NCI-H510A treated with DMSO at 0.1 percent for 48 hours (cell line): ENCODE measurements at places on chromosomes 6 and 20.

DNA sequence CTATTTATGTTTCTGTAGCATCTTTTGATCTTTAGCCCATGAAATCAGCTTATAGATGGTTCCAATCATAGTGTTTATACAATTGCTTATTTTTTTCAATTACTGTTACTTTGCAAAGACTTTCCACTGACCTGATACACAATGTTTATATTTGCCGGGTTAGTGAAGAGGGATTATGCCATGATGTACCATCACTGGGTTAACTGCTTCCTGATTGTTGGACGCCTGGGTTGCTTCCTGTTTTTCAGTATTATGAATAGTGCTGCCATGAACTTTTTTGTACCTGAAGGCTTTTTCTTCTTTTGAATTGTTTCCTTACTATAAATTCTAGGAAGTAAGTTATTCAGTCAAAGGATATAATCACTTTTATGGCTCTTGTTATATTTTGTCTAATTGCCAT is 6.9 kb downstream of the MANBAL start:
- no peak for DNase-seq

DNA sequence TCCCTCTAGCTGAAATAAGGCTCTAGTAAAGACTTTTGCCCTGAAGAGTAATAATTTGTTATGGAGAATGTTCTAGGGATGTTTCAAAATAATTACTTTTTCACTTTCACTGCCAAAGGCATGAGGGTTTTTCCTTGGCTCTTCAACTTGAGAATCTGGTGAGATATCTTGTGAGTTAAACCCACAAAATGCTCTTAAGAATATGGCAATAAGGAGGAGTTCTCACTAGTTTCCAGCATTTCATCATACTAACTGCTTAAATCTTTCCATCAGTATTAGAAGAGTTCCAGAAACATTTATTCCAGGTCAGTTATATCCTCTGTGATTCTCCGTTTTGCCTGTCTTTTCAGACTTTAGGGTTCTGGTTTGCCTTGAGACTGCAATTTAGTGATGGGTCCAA is 785.6 kb upstream of the GJE1 start:
- DNase-seq, result no peak

- no peak for DNase-seq
Observed at GRCh38 chr6:22736740-22737139, 167.4 kb downstream of the HDGFL1 start.

GRCh38 chr20:15682690-15683089 is 890.6 kb downstream of the KIF16B start:
- no peak for DNase-seq

DNA sequence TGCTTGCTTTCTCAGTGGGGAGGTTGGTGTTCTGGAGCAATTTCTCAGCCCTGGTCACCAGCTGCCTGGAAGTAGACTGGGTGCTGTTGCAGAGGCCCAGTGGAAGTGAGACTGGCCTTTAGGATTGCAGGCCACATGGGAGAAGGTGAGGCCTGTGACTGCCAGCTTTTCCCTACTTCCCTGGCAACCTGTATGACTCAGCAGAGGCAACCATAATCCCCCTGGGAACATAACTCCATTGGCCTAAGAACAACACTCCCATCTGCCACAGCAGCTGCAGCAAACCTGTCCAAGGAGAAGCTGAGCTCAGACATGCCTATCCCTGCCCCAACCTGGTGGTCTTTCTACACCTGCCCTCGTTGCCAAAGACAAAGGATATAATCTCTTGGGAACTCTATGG is 473.5 kb upstream of the SPTLC3 start:
- DNase-seq, result no peak

DNA sequence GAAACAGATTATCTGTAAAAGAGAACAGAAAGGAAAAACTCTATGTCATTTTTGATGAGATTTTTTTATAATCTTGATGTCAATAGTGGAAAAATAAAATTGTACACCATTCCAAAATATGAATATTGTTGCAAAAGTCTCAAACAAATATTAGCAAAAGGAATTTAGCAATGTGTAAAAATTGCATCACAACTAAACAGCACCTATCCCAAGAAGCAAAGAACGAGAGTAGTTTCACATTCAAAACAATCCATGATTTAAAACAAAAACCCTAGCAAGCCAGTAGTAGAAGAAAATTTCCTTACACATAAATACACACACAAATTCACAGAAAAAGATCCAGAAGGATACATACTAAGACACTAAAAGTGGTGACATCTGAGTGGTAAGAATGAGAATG is 38.4 kb downstream of the LCA5 start:
- DNase-seq, result no peak

GRCh38 chr6:85472744-85473143 is 22.9 kb downstream of the NT5E start:
- DNase-seq, result no peak

- DNase-seq, result no peak
Observed at GRCh38 chr6:138907167-138907566, 80.9 kb downstream of the REPS1 start.

DNA sequence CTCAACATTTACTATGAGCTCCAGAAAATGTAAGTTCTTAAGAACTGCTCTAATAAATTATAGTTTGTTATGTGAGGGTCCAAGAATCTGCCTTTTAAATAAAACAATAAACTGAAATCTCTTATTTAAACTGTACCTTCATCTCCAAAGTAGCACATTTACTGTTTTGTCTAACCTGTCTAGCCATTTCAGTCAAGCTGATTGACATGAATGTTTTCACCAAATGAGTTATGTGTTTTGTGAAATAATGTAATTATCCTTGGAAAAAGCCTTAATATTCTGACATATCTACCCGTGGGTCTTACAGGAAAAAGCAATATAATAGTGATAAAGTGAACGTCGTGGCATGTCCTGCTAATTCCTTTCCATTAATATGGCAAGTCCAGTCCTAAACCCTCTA is 57.8 kb downstream of the OPRM1 start:
- no peak for DNase-seq

GRCh38 chr6:2952557-2953095 is 18.7 kb downstream of the SERPINB6 start:
- no peak for DNase-seq

- no peak for DNase-seq
Observed at GRCh38 chr20:12166053-12166717, 248.5 kb downstream of the BTBD3 start.

GRCh38 chr20:15945289-15945688 is 628.0 kb downstream of the KIF16B start:
- DNase-seq, result no peak

- no peak for DNase-seq
Observed at GRCh38 chr6:141131616-141132015, 1001.1 kb upstream of the GJE1 start.

DNA sequence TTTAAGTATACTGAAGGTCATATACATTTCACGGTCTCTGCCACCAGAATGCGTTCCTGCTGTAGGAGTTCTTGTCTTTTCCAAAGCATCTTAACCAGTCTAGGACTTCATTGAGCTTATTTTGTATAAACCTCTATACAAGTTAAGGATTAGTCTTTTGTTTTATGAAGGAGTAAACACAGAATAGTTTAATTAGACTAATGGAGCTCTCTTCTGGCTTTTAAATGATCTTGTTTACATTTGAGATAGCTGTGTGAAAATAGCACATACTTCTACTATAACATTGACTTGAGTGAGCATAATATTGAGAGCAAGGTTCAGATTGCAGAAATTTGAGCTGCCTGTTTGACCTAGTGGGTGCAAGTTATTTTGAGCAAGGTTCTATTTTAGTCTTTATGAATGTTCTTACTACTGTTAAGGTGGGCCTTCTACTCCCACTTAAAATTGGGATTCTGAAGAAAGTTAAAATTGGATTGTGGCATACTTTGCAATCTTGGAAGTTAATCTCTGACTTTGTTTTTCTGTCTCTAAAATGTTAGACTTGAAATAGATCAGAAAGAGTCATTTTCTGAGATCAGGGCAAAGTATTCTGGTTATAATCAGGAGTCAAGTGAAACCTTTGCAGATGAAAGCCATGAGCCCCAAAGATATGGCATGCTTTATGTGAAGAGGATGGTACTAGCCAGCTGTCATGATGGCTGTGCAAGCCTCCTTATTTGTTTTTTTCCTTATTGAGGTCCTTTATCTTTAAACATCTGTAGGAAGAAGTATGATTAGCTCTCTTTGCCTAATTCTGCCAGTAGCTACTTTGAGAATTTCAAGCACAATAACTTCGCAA is 41.8 kb downstream of the RPRD1B start:
- no peak for DNase-seq

DNA sequence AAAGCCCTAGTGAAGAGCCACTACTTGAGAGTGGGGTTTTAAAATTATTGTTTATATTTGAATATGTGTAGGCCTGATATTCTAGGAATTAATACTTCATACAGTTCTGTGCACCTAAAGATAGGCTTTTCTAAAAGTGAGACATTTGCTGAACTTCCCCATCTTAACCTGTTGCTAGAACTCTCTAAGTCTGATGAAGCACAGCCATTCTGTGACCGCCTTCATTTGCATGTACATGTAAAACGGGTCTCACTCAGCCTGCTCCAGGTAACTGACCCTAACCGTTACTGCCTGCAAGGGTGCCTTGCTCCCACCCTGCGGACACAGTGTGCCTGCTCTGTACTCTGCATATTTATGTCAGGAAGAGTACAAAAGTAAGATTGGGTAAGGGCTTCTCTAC is 44.3 kb upstream of the IRF4 start:
- DNase-seq, result no peak

GRCh38 chr6:3287976-3288707 is 29.4 kb downstream of the PSMG4 start:
- DNase-seq, result no peak

DNA sequence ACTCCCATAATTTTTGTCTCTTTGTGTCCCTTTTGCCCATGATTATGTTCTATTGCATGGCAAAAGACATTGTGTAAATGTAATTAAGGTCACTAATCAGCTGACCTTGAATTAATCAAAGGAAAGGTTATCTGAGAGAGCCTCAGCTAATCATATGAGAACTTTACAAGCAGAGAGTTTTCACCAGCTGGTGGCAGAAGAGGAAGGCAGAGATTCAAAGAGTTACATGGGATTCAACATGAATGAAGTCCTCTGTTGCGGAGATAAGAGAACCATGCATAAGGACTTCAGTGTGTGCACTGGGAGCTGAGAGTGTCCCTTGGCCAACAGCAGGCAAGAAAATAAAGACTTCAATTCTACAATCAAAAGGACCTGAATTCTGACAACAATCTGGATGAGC is 494.1 kb upstream of the ARID1B start:
- no peak for DNase-seq

GRCh38 chr6:137357948-137358266 is 136.3 kb downstream of the OLIG3 start:
- DNase-seq, result no peak

DNA sequence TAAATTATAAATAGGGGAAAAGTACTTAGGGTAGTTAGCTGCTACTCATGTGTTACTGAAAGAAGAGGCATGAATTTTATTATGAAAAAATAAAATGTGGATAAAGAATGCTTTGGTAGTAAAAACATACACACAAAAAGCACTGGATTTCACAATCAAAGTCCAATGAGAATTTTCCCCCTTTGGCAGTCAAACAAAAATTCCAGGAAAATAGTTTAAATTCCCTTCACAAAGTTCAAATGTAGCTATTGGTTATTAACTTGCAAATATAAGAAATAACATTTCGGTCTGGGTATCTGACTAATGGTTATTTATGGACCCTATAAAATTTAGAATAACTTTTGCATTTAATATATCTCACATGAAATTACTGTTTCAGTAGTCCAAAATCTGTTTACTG is 210.4 kb downstream of the FOXC1 start:
- DNase-seq, result no peak

- DNase-seq, result peak; percentile 63
Observed at GRCh38 chr6:35302604-35303241, 5.1 kb downstream of the DEF6 start.

DNA sequence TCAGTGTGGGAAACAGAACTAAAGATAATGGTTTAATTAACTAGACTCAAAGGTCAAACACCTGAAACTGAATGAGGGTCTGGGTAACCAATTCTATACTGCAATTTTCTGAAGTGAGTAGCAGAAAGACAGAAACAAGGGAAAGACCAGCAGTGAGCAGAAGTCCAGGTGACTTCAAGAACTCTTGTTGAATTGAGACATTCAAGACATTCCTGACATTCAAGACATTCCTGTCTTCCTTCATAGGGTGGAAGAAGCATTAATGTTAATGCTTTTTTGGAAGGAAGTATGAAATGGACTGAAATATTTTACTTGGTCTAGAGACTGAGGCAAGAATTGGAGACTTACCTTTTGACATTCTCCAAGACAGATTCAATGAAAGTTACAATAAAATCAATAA is 529.9 kb upstream of the MMS22L start:
- no peak for DNase-seq

GRCh38 chr6:27546522-27546921 is 73.6 kb upstream of the ZNF184 start:
- no peak for DNase-seq

DNA sequence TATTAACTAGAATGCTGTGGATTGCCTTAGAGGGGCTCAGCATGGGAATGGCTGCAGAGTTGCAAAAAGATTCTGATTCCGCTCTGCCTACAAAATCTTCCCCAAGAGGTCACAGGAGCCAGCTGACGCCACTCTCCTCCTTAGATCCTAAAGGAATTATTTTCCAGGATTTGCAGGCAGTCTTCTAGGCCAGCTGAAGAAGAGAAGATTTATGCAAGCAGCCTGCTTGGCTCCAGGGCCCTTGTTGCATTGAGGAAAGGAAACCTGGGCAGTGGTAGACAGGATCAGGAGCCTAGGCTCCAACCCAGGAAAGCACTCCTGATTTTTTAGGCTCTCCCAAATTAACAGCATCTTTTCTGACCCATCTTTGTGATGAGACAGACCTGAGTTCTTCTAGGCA is 245.8 kb downstream of the PKHD1 start:
- no peak for DNase-seq

GRCh38 chr20:45959126-45959525 is 12.9 kb downstream of the ZNF335 start:
- no peak for DNase-seq

- DNase-seq, result no peak
Observed at GRCh38 chr20:2141600-2142575, 40.3 kb downstream of the STK35 start.

- no peak for DNase-seq
Observed at GRCh38 chr20:43975096-43975768, 60.6 kb downstream of the TOX2 start.

- DNase-seq, result no peak
Observed at GRCh38 chr20:51497542-51498467, 44.7 kb downstream of the NFATC2 start.

DNA sequence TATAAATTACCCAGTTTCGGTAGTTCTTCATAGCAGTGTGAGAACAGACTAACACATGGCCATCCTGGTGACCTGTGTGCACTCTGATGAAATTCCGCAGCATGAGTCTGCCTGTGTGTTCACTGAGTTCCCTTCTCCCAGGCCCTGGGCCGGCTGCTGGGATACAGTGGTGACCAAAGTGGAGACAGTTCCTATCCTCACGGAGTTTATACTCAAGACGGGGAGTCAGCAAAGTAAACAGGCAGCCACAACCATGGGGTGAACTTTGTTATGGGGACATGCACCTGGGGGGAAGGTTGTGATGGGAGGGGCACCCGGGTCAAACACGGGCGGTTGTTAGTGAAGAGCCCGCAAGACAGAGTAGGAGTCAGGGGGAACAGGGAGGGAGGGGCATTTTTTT is 202.0 kb downstream of the CDH4 start:
- no peak for DNase-seq

- no peak for DNase-seq
Observed at GRCh38 chr6:113651920-113652319, 205.2 kb upstream of the MARCKS start.

GRCh38 chr6:93567164-93567563 is 147.8 kb upstream of the EPHA7 start:
- no peak for DNase-seq
